Upper lobe of left lung (tissue), 6 donors: ENCODE measurements at places on chromosomes 1 and 21. TPM values are rescaled to one million over a fixed set of nuclear protein-coding genes. Genes with fewer than 3 reads are reported as not detected.

DNA sequence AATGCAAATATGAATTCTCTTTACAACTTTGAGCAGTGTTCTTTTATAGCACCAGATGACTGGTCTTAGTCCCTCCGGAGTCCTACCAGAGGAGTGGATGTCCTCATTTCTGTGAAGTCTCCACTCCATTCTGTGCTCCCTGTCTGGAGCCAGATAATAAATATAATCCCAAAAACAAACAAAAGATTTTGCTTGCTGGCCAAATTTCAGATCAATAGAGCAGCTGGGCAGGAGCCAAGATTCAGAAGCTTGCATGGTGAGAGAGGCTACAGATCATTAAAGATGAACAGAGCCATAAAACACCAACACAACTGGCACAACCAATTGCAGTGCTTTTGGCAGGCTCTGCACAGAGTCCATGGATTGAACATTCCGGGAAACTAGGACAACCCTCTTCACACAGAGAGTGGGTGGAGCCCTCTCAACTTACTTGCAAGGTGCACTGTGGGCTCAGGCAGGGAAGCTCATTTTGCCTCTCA is 231.5 kb upstream of the SNX7 start:
- H3K4me1 ChIP-seq, result no peaks in the 10 kb centered on the region
- H3K4me3 ChIP-seq, result no peak overlapping the region
- no peak overlapping the region for H3K27ac ChIP-seq
- H3K36me3 ChIP-seq, result no peaks in the 10 kb centered on the region
- peak; percentile 73 for DNase-seq

DNA sequence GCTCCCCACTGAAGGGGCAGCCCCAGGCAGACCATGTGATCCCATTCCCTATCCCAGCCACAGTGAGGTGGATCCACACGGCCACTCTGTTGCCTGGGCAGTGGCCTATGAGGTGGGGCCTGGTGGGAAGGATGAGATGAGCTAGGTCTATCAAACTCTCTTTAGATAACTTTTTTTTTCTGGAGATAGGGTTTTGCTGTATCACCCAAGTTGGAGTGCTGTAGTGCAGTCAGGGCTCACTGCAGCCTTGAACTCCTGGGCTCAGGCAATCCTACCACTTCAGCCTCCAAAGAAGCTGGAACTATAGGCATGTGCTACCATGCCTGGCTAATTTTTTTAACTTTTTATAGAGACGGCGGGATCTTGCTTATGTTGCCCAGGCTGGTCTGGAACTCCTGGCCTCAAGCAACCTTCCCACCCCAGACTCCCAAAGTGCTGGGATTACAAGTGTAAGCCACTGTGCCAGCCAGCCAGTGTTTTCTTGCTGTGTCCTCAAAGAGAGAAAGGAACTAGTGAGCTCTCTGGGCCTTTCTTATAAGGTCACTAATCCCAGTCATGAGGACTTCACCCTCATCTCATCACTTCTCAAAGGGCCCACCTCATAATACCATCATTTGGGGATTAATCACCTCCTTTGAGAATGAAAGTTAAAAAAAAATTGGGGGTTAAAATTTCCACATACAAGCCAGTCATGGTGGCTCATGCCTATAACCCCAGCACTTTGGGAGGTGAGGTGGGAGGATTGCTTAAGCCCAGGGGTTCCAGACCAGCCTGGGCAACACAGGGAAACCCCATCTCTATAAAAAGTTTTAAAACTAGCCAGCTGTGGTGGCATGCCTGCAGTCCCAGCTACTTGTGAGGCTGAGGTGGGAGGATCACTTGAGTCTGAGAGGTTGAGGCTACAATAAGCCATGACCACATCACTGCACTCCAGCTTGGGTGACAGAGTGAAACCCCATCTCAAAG is 36.6 kb downstream of the H3-3A start:
- no peak for DNase-seq
- no peak overlapping the region for H3K4me3 ChIP-seq
- peaks cover 13% of the 10 kb centered on the region for H3K4me1 ChIP-seq
- no peak overlapping the region for H3K27ac ChIP-seq
- no peaks in the 10 kb centered on the region for H3K36me3 ChIP-seq
- no peaks in the 10 kb centered on the region for H3K27me3 ChIP-seq

The BRINP3 gene
- total RNA-seq, result not detected

The OR2L5 gene
- not detected for total RNA-seq

The GUCA2A gene
- total RNA-seq, result not detected

The AMY1C gene
- 32.2 TPM for total RNA-seq

DNA sequence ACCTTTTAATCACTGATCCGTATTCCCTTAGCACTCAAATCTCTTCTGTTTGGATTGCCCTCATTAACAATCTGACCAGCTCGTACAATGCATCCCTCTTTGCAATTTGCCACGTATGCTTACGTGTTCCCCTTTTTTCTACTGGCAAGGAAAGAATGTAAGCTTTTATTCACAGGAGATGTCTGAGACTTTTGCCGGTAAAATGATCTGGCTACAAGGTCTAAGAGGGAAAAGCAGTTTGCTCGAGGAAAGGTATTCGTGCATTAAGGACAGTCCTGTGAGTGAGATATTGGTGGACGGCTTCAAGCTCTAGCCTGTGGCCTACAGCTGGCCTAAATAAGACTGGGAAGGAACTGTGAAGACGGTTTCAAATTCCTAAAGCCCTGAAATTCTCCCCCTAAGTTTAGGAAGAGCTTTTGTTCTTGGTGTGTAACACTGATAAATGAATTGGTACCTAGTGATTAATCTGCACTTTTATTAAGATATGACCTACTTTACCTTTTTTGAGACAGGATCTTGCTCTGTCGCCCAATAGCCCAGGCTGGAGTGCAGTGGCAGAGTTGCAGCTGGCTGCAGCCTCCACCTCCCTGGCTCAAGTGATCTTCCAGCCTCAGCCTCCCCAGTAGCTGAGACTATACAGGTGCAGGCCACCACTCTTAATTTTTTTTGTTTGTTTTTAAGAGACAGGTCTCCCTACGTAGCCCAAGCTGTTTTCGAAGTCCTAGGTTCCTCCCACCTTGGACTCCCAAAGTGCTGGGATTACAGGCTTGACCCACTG is 895 bp upstream of the UBR4 start:
- H3K36me3 ChIP-seq, result no peaks in the 10 kb centered on the region
- peak overlapping the region; percentile 95 for H3K4me3 ChIP-seq
- peak overlapping the region; percentile 98 for H3K27ac ChIP-seq
- peaks cover 34% of the 10 kb centered on the region for H3K4me1 ChIP-seq
- DNase-seq, result no peak

DNA sequence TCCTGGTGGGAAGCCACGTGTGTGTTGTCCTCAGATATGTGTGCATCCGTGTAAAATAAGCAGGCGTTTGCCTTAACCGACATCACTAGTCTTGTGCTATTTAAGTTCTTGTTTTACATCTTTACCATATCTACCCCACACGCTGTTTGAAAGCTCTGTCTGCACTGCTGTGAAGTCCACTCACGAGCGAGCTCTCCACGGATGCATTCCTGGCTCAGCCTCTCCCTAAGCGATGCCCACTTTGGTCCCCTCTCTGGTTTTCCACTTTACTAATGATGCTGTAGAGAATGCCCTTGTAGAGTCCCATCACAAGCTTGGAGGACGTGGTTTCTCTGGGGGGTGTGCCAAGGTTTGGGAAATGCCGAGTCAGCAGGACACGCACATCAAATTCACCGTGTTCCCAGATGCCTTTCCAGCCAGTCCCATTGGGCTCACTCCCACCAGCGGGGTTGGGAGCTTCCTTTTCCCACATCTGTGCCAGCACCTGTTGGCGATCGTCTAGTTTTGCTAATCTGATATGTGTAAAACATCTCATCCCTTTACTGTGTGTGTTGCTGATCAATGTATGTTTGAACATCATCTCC is 43.8 kb downstream of the ACTL8 start:
- no peaks in the 10 kb centered on the region for H3K36me3 ChIP-seq
- no peak overlapping the region for H3K4me3 ChIP-seq
- H3K27me3 ChIP-seq, result no peaks in the 10 kb centered on the region
- H3K4me1 ChIP-seq, result no peaks in the 10 kb centered on the region

The C1orf94 gene
- not detected for total RNA-seq

- peak overlapping the region; percentile 4 for H3K4me3 ChIP-seq
- no peaks in the 10 kb centered on the region for H3K36me3 ChIP-seq
- no peak overlapping the region for H3K27ac ChIP-seq
- DNase-seq, result peak; percentile 58
- H3K4me1 ChIP-seq, result peaks cover 9% of the 10 kb centered on the region
- H3K27me3 ChIP-seq, result no peaks in the 10 kb centered on the region
Measured at GRCh38 chr1:67149179-67149770, 14.5 kb upstream of the C1orf141 start.

GRCh38 chr1:208177656-208178055 is 66.5 kb downstream of the PLXNA2 start:
- no peaks in the 10 kb centered on the region for H3K27me3 ChIP-seq
- no peak for DNase-seq
- no peaks in the 10 kb centered on the region for H3K36me3 ChIP-seq
- peak overlapping the region; percentile 54 for H3K27ac ChIP-seq
- peaks cover 55% of the 10 kb centered on the region for H3K4me1 ChIP-seq
- no peak overlapping the region for H3K4me3 ChIP-seq

- H3K4me1 ChIP-seq, result no peaks in the 10 kb centered on the region
- DNase-seq, result no peak
- H3K36me3 ChIP-seq, result no peaks in the 10 kb centered on the region
- H3K27ac ChIP-seq, result no peak overlapping the region
- no peaks in the 10 kb centered on the region for H3K27me3 ChIP-seq
- H3K4me3 ChIP-seq, result no peak overlapping the region
Measured at GRCh38 chr1:224045556-224045955, 68.4 kb upstream of the FBXO28 start.

DNA sequence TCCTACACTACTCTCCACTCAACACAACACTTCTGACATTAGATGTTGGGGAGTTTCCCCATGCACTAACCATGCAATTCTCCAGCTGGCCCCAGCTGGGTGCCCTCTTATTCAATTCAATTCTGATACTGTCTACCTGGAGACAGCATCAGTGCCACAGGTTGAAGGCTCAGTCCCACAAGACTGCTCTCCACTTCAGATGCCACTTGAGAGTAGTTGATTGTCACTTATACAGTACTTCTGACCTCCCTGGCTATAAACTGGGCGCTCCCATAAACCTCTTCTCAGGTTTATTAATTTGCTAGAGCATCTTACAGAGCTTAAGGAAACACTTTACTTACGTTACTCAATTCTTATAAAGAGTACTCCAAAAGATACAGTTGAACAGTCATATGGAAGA is 442.3 kb downstream of the LRRIQ3 start:
- H3K27ac ChIP-seq, result no peak overlapping the region
- no peaks in the 10 kb centered on the region for H3K36me3 ChIP-seq
- no peaks in the 10 kb centered on the region for H3K4me1 ChIP-seq
- no peak for DNase-seq
- H3K4me3 ChIP-seq, result no peak overlapping the region

The ADORA1 gene
- total RNA-seq, result 3.1 TPM

DNA sequence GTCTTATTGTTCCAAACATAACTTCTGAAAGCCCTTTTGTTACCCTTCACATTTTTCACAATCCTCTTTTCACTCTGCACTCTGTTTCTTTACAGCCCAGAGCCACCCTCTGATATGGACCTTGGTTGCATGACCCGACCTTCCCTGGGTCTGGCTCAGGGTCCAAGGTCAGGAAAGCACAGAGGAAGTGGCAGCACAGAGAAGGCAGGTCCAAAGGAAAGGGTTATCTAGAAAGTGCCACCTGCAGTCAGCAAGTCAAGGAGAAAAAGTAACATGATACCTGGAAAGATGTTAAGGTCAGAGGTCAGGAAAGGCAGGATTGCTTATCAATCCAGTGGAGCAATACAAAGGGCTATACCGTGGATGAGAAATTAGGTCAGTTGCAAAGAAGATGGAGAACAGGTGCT is 18.4 kb downstream of the BCAR3 start:
- DNase-seq, result no peak
- no peaks in the 10 kb centered on the region for H3K36me3 ChIP-seq
- H3K27ac ChIP-seq, result peak overlapping the region; percentile 61
- H3K4me1 ChIP-seq, result peaks cover 30% of the 10 kb centered on the region
- no peak overlapping the region for H3K4me3 ChIP-seq

The GPR25 gene
- not detected for total RNA-seq

GRCh38 chr1:1617516-1617915 is 2.2 kb downstream of the MIB2 start:
- peaks cover 34% of the 10 kb centered on the region for H3K4me1 ChIP-seq
- no peak overlapping the region for H3K4me3 ChIP-seq
- DNase-seq, result no peak
- peaks cover 6% of the 10 kb centered on the region for H3K36me3 ChIP-seq

DNA sequence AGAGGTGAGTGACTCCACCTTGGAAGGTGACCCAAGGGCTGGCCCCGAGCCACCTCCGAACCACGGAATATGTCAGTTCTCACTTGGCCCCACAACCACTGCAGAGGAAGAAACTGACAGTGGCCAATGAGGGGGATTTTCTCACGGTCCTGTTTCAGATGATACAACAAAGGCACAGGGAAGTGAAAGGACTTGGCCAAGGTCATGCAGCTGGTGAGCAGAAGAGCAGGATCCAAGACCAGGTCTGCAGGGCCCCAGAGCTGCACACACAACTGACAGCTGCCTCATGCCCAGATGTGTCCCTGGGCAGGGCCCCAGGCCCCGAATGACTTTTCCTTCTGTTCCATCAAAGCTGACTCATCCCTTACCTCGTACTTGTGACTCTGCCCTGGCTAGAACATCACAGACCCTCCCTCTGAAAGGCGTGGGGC is 25.8 kb upstream of the EVA1B start:
- H3K36me3 ChIP-seq, result peaks cover 76% of the 10 kb centered on the region
- peak overlapping the region; percentile 74 for H3K27ac ChIP-seq
- H3K4me1 ChIP-seq, result peaks cover 36% of the 10 kb centered on the region
- DNase-seq, result no peak
- H3K4me3 ChIP-seq, result no peak overlapping the region

- H3K36me3 ChIP-seq, result no peaks in the 10 kb centered on the region
- H3K4me1 ChIP-seq, result peaks cover 27% of the 10 kb centered on the region
- DNase-seq, result no peak
- H3K27me3 ChIP-seq, result no peaks in the 10 kb centered on the region
- no peak overlapping the region for H3K27ac ChIP-seq
- no peak overlapping the region for H3K4me3 ChIP-seq
Measured at GRCh38 chr1:9145714-9146113, 16.8 kb upstream of the GPR157 start.

The FCRL6 gene
- 2.9 TPM for total RNA-seq

DNA sequence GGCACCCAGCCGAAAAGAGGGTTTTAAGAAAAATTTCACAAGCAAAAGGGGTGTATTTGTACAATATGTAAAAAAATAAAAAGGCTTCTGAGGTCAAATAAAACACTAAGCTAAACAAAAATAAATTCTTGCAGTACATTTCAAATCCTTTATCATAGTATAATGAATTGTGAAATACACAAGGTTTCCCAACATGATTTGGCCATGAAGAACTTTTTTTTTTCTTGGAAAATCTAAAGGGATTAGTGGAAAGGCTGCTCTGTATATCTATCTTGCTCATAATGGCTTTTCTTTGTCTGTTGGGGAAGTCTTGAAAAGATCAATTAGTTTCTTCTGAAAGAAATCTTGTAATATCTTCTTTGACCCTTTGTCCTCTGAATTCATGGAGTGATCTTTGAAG is 593.4 kb downstream of the PLPP3 start:
- DNase-seq, result no peak
- H3K27me3 ChIP-seq, result no peaks in the 10 kb centered on the region
- no peak overlapping the region for H3K27ac ChIP-seq
- H3K4me3 ChIP-seq, result no peak overlapping the region
- H3K36me3 ChIP-seq, result no peaks in the 10 kb centered on the region
- H3K4me1 ChIP-seq, result no peaks in the 10 kb centered on the region
